ENCODE measurements at places on chromosomes 2 and 18.
A peak's percentile ranks its signal among the peaks of the same experiment; 100 is the strongest.

GRCh38 chr2:156124458-156124857 lies 208.1 kb downstream of the NR4A2 start:
- no peak for DNase-seq

DNA sequence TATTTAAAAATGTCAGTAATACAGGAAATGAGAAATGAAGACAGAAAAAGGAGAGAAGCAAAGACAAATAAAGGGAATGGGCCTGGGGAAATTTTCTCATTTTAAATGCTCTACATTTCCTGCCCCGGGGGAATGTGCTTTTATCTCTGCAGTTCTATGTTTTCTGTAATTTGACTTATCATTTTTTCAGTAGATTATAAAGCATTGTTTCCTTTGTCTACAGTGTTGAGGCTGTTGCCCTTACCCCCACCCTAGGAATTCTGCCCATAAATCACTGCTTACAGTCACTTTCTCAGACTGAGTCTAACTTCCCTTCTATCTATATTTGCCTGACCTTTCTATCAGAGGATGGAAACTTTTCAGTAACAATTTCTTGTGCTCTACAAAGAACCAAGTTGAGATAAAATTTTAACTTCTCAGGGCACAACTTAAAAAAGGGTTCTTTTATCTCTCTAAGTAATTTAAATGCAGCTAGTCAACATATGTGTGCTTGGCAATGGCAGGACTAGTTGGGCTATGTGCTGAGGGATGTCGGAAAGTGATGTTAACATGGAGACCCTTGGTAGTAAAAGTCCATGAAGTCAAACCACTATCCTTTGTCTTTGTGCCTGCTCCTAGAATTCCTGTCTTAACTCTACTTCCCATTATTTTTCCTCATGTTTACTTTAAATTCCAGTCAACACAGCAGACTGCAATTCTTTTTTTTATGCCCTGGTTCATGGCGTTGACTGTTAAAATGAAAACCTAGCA lies 146.5 kb upstream of the MMADHC start:
- peak; percentile 62 for DNase-seq

DNA sequence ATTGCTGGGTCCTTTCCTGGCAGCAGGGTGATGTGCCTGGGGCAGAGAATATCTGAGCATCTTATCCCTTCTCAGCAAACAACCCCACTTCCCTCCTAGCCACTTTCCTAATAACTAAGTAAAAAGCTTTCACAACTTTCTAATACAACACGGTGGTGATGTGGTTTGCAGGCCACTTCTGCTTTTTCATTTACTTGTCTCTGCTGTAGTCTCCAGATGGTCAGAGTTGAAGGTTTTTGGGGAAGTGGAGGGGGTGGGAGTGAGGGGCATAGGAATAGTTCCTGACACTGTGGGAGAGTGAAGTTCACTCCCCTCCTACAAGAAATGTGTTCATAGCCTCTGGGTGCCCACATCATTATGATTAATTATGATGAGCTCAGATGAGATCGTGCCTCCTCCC lies 11.6 kb downstream of the OXER1 start:
- no peak for DNase-seq

- peak; percentile 51 for DNase-seq
Observed at GRCh38 chr2:191899410-191899809, 52.5 kb upstream of the CAVIN2 start.

DNA sequence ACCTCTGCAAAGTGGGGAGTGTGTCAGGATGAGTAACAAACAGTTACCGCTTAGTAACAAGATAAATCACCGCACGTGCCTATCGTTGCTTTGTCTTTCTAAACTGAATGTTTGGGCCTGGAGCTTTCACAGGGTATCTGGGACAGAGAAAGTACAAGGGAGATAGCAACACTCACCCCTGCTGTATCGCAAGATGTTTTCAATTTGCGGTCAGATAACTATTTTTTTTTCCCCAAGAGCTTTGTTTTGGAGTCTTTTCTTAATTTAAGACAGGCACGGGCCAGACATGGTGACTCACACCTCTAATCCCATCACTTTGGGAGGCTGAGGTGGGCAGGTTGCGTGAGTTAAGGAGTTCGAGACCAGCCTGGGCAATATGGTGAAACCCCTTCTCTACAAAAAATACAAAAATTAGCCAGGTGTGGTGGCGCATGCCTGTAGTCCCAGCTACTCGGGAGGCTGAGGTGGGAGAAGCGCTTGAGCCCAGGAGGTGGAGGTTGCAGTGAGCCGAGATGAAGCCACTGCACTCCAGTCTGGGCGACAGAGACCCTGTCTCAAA lies 146.6 kb downstream of the GBX2 start:
- DNase-seq, result no peak

DNA sequence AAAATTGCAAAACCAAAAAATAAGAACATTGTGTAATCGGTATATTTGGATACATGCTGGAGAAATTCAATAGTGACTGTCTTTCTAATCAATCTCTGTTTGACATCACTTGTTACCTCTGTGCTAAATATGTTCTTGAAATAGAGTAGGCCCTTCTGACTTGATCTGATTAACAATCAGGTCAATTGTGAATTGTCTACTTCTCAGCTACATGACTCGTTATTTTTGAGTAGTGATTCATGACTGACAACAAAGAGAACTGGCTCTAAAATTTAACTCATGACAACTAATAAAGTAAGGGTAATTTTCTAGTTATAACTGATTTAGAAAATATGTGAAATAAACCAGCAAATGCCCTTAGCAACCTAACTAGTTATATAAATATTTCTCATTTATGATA lies 312.1 kb downstream of the TMX3 start:
- DNase-seq, result no peak

GRCh38 chr18:26911840-26912239 lies 46.3 kb upstream of the AQP4 start:
- DNase-seq, result no peak

DNA sequence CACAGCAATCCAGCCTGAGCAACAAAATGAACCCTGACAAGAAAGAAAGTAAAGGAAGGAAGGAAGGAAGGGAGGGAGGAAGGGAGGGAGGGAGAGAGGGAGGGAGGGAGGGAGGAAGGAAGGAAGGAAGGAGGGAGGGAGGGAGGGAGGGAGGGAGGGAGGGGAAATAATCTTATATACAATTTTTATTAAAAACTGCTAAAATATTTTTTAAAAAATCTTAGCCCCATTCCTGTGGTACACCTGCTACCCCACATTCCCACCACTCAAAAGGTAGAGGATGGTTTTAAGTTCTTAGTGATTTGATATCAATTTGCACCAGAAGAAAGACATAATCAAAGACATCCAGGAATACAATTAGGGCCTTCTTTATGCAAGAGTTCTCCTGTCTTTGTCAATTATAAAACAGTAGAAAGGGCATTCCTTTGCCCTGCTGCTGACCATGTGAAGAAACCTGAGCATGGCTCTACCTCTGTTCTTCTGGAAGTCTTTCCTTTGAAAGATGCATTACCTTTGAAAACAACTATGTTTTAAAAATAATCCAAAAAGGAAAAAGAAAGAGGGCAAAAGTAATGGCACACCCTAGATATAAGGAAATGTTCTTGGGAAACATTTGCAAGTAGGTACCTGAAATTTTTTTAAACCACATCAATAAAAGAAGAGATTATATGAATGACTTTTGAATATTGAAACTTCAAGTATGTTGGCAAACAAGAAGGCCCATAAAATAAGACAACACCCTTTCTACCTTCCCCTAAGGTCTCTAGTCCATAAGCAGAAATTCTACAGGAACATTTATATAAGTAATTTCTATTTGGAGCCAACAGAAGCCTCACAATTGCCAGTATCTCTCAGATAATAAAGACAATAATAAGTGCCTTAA lies 33.7 kb upstream of the ACVR2A start:
- no peak for DNase-seq

GRCh38 chr18:78071776-78072175 lies 822.1 kb downstream of the GALR1 start:
- DNase-seq, result no peak

GRCh38 chr2:102558463-102558862 lies 60.9 kb upstream of the SLC9A2 start:
- no peak for DNase-seq

DNA sequence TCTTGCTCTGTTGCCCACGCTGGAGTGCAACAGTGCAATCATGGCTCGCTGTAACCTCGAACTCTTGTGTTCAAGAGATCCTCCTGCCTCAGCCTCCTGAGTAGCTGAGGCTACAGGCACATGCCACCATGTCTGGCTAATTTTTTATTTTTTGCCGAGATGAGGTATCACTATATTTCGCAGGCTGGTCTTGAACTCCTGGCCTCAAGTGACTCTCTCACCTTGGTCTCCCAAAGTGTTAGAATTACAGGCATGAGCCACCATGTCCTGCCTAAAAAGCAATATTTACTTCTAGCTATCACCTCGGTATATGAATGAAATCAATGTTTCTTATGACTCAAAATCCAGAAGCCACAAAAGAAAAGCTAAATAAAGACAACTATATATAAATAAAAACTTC lies 2.2 kb downstream of the BUB1 start:
- no peak for DNase-seq

GRCh38 chr2:24342110-24342910 lies 18.0 kb downstream of the ITSN2 start:
- DNase-seq, result no peak

GRCh38 chr2:64863097-64863820 lies 125.9 kb upstream of the SLC1A4 start:
- DNase-seq, result no peak

GRCh38 chr2:61179701-61180639 lies 18.0 kb downstream of the C2orf74 start:
- no peak for DNase-seq

DNA sequence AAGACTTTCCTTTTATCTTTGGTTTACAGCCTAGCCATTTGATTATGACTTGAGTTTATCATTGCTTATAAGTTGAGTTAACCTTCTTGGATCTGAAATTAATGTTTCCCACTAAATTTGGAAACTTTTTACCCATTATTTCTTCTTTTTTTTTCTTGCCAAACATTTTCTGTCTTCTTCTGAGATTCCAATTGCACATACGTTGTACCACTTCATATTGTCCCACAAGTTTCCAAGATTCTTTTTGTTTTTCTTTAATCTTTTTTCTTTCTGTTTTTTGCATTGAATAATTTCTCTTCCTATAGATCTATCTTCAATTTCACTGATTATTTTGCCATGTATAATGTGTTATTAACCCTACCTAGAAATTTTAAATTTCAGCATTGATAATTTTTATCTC lies 18.6 kb downstream of the LONRF2 start:
- no peak for DNase-seq

DNA sequence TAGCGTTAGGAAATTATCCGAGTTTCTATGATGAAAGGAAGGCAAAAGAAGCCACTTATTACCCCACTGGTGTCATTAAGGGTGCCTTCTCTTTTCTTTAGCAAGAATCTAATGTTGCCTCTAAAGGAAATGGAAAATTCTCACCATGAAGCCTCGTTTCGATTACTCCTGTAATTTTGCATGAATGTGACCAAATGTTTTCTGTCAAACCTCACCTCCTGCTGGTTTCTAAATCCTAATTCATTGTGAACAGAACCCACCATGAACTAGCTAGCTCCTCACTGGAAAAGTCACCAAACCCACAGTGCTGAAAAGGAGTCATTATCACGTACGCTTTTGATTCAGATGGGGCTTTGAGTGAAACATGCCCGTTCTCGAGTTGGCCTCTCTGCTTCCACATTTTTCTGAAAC lies 119.9 kb downstream of the COPS8 start:
- no peak for DNase-seq

DNA sequence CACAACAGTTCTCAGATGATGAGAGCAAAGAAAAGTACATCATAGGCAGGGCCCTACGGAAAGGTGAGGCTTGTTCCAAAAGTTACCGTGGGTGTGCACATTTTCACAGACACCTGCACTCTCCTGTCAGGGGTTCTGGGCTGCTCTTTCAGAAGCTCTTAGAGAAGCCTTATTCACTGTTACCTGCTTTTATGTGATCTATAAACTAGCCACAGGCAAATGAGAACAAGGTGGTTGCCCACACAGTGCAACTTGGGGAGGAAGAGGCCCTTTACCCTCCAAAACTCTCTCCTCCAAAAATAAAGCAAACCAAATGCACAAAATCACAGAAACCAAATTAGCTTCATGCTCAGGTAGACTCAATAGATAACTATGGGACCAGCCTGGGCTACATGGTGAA lies 11.1 kb upstream of the CUL3 start:
- DNase-seq, result no peak

GRCh38 chr2:238381341-238382115 lies 45.2 kb upstream of the ASB1 start:
- DNase-seq, result no peak

GRCh38 chr2:239285932-239286230 lies 114.9 kb downstream of the HDAC4 start:
- DNase-seq, result no peak

DNA sequence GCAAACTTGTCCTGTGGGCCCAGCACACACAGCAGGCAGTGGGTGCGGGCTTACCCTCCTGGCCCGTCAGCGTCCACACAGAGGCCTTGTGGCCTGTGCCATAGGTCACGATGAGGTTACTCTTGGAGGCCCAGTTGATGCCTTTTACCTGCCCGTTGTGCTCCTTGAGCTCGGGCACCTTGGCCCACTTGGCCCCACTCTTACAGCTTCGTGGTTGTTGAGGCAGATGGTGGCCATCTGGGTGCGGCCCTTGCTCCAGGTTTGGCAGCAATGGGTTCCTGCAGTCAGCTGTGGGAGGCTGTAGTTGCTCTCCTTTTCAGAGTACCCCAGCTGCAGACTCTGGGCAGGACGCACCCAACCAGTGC lies 45.5 kb upstream of the PTH2R start:
- no peak for DNase-seq

DNA sequence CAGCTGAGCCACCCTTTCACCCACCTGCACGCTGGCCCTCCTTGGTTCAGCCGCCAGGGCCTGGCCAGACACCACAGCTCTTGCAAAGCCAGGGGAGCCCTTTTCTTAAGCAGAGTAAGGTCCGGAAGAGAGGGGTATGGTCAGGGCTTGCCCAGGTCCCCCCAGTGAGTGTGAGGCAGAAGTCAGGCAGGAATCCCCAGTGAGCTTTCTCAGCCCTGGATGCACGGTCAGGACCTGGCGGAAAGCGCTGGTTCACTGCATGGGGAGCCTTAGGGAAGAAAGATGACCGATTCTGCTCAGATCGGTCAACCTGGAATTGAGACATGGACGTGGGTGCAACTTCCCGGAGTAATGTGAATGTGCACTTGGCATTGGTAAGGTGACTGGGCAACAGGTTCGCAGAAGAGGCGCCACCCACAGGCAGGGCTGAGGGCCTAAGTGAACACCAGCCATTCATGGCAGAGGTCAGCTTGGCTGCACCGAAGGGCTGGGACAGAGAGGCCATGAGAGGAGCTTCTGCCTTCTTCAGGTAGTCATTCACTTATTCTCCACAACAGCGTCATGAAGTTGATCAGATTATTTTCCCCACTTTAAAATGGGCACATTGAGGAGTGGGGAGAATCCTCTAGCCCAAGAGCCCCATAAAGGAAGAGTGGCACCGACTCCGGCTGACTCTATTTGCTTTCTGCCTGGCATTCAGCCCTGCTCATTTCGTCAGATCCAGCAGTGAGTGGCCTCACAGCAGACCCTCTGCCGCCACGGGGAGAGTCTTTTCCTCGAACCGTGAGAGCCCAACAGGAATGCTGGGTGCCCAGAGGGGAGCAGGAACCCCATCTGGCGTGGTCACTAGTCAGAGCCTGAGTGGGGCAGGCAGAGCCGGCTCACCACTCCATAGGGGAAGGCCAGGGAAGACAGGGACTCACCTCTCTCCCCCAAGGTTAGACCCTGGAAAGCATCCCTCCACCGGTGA lies 35.8 kb downstream of the SCTR start:
- no peak for DNase-seq

GRCh38 chr2:120360307-120360855 lies 14.4 kb downstream of the INHBB start:
- DNase-seq, result no peak

Data from RWPE1 (cell line).